ENCODE measurements at places on chromosomes 6 and 20.
A peak's percentile ranks its signal among the peaks of the same experiment; 100 is the strongest.

DNA sequence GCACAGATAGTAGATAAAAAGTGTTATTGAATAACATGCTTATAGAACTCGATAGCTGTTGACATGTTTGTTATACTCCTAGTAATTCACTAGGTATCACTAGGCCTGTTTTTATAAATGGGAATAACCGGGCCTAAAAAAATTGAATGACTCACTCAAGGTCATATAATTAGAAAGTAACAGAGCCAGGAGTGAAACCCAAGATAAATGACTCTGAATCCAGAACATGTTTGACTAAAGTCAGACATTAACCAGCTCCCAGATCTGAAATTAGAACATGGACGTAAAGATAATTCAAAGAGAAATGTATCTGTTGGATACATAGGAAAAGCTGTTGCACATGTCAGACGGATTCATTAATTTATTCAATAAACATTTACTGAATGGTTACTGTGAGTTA lies 26.9 kb downstream of the RGS17 start:
- DNase-seq, result no peak

DNA sequence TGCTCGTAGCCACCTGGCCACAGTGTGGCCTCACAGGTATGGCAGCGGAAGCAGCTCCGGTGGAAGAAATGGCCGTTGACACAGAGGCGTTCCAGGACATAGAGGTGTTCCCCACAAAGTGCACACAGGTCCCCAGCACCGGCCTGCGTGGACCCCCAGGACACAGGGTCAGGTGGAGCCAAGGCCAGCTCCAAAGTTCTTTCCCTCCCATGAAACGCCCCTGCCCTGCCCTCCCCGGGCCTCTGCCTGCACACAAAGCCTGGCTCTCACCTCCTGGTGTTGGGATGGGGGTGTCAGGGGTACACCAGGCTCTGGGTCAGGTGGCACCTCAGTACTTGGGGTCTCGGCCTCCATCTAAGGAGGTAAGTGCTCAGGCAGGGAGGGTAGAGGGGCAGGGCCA lies 6.6 kb downstream of the SMPD2 start:
- no peak for DNase-seq

DNA sequence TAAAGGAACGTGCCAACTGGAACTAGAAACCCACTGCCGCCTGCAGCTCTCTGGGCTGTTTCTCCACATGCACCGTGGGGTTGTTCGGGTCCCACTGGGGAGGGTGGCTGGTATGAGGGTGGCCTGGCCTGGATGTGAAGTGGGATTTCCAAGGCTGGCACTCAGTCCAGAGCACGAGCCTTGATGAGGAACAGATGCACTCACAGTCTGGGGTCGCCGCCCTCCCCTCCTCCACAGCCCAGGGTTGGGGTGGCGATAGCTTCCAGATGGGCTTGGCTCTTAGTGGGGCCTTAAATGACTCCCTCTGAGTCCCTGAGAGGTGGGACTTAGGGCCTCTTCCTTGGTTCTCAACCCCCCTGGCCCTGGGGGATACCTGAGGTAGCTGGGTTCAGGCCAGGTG lies 30.7 kb upstream of the ANGPT4 start:
- no peak for DNase-seq

DNA sequence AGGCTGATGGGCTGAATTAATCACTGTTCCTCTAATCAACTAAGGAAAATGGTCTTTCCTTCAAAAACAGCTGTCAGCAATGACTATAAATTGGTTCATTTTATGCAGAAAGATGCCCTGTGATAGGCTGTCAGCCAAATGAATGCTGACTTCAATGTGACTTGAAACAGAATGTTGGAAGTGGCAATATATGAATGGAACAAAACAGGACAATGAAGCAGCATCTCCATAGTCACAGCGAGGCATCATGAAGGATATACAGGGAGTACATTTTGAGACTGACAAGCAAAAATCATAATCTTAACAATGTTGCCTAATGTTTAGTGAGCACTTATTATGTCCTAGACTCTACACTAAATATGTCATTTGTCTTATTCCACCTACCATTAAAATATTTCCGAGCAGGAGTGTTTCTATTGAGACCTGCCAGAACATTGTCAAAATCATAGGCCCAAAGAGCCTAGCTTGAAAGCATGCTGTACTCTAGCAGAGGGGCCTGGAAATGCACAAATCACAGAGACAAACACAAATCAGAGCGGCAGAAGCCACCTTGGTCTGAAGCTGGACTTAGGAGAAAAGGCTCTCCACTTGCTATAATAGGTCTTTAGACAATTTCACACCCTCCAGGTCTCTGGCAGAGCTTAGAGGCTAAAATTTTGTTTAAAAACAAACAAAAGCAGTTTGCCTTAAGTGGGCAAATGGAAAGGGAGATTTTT lies 63.3 kb downstream of the FAM50B start:
- no peak for DNase-seq

DNA sequence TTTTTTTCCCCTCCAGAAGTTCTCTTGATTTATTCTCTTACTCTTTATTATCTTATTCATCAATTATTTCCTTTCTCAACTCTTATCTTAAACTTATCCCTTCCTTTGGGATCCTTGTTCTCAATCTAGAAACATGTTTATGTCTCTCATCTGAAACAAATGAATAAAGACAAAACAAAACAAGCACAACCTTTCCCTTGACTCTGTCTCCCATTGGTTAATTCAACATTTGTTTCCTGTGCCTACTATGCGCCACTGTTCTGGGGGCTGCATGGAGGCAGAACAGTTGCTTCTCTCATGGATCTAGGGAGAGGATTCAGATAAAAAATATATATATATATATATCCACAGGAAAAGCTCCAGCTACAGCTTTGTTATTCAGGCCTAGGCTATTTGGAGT lies 5.2 kb upstream of the MRAP2 start:
- DNase-seq, result no peak

- DNase-seq, result no peak
These were observed 127.4 kb downstream of the PFDN4 start for GRCh38 chr20:54335299-54335698.

GRCh38 chr6:136945072-136945471 lies 23.0 kb downstream of the SLC35D3 start:
- no peak for DNase-seq

GRCh38 chr6:32779036-32779435 lies 15.7 kb upstream of the HLA-DQB2 start:
- no peak for DNase-seq

GRCh38 chr20:4161401-4162251 lies 146.3 kb upstream of the RNF24 start:
- no peak for DNase-seq

- no peak for DNase-seq
These were observed 985.4 kb downstream of the EPHA7 start for GRCh38 chr6:92433911-92434310.

DNA sequence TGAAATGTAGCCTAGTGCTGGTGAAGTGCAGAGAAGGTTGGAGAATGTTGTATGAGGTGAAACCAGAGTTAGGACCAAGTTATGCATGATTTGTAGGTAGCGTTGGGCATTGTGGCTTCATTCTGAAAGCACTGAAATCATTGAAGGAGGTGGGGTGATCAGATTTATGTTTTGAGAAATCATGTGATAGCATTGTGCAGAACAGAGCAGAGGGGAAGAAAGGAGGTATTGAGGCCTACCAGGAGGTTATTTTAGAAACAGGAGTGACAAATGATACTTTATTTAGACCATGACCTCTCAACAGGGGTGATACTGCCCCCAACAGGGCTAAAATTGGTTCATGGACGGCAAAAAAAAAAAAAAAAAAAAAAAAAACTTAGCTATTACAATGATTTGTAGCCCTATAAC lies 15.6 kb upstream of the HMGN3 start:
- no peak for DNase-seq

DNA sequence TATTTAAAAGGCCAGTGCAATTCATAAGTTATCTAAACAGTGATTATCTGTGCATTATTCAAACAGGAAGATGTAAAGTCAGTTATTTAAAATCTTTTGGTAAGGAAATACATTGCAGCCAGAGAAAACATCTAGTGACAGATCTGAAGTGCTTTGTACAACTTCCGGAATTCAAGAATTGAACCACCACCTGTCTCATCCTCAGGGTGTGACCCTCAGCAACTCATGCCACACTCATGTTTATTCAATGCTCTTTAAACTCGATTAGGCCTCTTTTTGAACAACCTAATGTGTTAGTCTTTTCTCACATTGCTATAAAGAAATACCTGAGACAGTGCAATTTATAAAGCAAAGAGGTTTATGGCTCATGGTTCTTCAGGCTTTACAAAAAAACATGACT lies 62.6 kb upstream of the GGTLC1 start:
- no peak for DNase-seq

GRCh38 chr6:109456710-109457561 lies 1.4 kb upstream of the MICAL1 start:
- DNase-seq, result no peak

- DNase-seq, result peak; percentile 80
These were observed 11.4 kb downstream of the SYNGAP1 start for GRCh38 chr6:33430991-33431879.

- no peak for DNase-seq
These were observed 62.6 kb downstream of the FAM50B start for GRCh38 chr6:3911614-3912336.

Data from stimulated activated CD4-positive, alpha-beta T cell treated with anti-CD3 and anti-CD28 coated beads, Interleukin-2, amount 100 ng/mL, for 24 hours (primary cell).